ENCODE measurements at places on chromosomes 11 and 22. TPM values are rescaled to one million over a fixed set of nuclear protein-coding genes. Genes with fewer than 3 reads are reported as not detected.

- H3K27ac ChIP-seq, result no peak overlapping the region
- no peaks in the 10 kb centered on the region for H3K27me3 ChIP-seq
- H3K36me3 ChIP-seq, result no peaks in the 10 kb centered on the region
- H3K4me3 ChIP-seq, result no peak overlapping the region
- H3K4me1 ChIP-seq, result no peaks in the 10 kb centered on the region
These were observed 22.0 kb upstream of the IPO7 start for GRCh38 chr11:9362393-9362863.

LARGE2 gene
- total RNA-seq, result 0.64 TPM

- no peaks in the 10 kb centered on the region for H3K36me3 ChIP-seq
- H3K4me3 ChIP-seq, result no peak overlapping the region
- H3K4me1 ChIP-seq, result no peaks in the 10 kb centered on the region
These were observed 10.8 kb downstream of the PRR5L start for GRCh38 chr11:36306888-36307287.

- H3K27me3 ChIP-seq, result no peaks in the 10 kb centered on the region
- no peak overlapping the region for H3K4me3 ChIP-seq
- H3K36me3 ChIP-seq, result no peaks in the 10 kb centered on the region
- H3K27ac ChIP-seq, result no peak overlapping the region
- no peak for DNase-seq
These were observed 2.8 kb upstream of the FADD start for GRCh38 chr11:70200212-70200844.

UCP3 gene
- 0.21 TPM for total RNA-seq

- no peak for DNase-seq
- no peaks in the 10 kb centered on the region for H3K4me1 ChIP-seq
- H3K27me3 ChIP-seq, result no peaks in the 10 kb centered on the region
- no peaks in the 10 kb centered on the region for H3K36me3 ChIP-seq
- no peak overlapping the region for H3K27ac ChIP-seq
These were observed 36.2 kb downstream of the DLG2 start for GRCh38 chr11:85590848-85591483.

GRCh38 chr22:45962756-45963324, 14.1 kb downstream of the WNT7B start:
- no peak overlapping the region for H3K4me3 ChIP-seq
- no peak overlapping the region for H3K27ac ChIP-seq
- H3K36me3 ChIP-seq, result no peaks in the 10 kb centered on the region
- no peaks in the 10 kb centered on the region for H3K27me3 ChIP-seq
- DNase-seq, result no peak
- H3K4me1 ChIP-seq, result no peaks in the 10 kb centered on the region

Data from uterus (tissue), 4 donors.